ENCODE measurements at places on chromosomes 6 and 20.

GRCh38 chr6:151044465-151045441 lies 179.3 kb downstream of the MTHFD1L start:
- peak; percentile 91 for DNase-seq

- no peak for DNase-seq
Measured at GRCh38 chr6:74491844-74492374, 713.9 kb downstream of the COL12A1 start.

DNA sequence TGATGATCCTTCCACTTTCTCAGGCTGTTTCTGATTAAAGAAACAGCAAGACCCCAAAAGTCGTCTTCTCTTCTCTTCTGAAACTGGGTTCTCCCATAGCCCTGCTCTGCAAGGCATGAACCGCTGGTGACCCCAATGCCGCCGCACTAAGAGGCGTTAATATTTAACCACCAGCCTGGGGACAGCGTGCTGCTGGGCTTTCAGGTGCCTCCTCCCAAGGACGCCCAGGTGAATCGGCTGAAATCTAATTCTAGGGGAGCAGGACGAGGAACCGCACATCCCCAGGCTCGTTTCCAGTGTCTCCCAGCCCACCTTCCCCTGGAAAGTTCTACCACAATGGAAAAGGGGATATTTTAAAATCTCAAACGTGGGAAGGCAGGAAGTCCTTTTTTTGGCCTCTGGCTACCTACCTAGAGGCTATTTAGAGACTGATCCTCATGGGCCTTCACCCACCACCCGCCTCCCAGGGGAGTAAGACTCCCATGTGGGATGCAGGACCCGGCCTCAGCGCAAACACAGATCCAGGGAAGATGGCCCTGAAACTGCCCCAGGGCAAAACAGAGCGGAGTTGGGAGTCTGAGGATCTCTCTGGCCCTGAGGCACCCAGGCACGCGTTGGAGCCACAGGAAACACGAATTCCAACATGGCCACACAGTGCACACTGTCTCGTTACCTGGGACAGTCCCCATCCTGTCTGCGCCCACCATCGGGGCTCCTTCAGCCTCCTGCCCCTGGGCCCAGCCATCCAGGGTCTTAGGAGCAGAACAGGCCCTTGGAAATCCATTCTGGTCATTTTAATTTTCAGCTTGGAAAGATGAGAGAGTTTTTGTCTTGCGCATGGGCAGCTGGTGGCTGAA lies 56.2 kb downstream of the BMP7 start:
- no peak for DNase-seq

- no peak for DNase-seq
Measured at GRCh38 chr20:24804481-24805206, 144.4 kb upstream of the CST7 start.

GRCh38 chr20:37240337-37241067 lies 21.1 kb downstream of the GHRH start:
- no peak for DNase-seq

- peak; percentile 76 for DNase-seq
Measured at GRCh38 chr6:148947621-148948444, 201.0 kb downstream of the UST start.

DNA sequence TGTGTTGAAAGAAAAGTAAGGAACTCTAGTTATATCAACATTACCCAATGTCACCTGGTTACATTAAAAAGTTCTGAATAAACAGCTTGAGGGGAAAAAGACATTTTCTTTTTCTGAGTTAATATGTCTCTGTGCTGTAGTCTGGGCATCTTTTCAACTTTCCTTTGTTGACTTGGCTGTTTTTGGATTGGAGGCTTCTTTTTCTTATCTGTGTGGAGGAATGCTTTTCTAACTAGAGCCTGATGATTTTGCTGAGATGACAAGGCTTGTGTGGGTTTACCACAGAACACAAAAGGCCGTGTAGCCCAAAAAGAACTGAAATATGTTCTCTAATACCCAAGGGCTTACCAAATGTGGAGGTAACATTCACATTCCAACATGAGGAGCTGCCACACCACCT lies 161.8 kb downstream of the KCNQ5 start:
- no peak for DNase-seq

Data from ACHN (cell line).